RPMI7951 (cell line): ENCODE measurements at places on chromosomes 7 and 10. TPM values are rescaled to one million over a fixed set of nuclear protein-coding genes. Genes with fewer than 3 reads are reported as not detected.

DNA sequence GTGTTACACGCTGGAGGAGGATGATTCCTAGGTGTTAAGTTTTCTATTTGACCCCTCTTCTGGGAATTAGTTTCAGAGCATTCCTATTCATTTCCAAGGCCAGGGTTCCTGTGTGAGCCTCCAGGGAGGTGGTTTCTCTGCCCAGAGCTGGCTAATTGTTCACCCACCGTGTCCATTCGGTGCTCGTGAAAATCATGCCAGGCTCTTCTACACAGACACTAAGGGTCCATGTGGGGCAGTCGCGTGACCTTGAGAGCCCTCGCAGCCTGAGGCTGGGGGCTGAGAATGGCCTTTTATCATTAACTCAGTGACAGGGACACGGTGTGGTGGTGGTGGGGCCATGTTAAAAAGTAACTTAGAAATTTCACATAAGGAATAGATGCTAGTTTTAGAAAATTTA is 83.7 kb downstream of the EMX2 start:
- DNase-seq, result no peak

Gene SAP25
- 2.1 TPM in 1 of 2 replicates, not detected in the other for total RNA-seq

DNA sequence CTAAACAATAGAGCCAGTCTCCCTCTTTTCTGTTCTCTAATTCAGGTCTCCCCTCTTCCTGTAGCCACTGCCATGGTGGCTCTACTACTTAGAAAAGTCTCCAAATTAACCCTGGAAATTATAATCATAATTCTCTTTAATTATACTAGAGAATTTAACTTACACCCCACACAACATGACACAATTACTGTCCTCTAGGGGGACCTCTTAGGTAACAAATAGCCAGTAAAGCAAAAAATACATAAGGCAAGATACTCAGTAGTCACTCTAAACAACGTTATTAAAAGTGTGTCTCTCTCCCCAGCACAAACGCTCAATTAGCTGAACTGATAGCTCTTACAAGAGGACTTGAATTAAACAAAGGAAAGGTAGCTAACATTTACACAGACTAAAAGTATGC is 44.3 kb upstream of the ZNF107 start:
- DNase-seq, result no peak

GRCh38 chr7:149147752-149148653 is 750 bp downstream of the ZNF398 start:
- peak; percentile 60 for DNase-seq

Gene COBL
- total RNA-seq, result not detected in 2 replicates

DNA sequence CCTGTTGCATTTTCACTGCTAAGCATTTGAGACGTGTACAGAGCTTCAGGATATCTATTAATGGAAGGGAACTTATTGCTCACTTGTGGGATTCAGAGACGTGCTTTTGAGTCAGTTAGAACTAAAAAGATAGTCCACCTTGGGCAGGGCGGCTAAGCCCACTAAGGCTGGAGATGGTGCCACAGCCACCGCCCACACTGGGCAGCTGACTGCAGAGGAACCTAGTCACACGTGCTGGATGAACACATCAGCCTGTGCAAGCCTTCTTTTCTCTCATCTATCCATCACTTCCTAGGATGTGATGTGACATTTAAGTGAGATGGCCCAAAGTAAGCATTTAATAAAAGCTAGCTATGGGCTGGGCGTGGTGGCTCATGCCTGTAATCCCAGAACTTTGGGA is 78.0 kb downstream of the PTPRE start:
- no peak for DNase-seq

Gene SCART1
- 0.10 and 0.24 TPM in 2 replicates for total RNA-seq

Gene RARRES2
- total RNA-seq, result 1.4 TPM in 1 of 2 replicates, not detected in the other

Gene VSTM2A
- total RNA-seq, result 0.49 TPM in 1 of 2 replicates, not detected in the other

DNA sequence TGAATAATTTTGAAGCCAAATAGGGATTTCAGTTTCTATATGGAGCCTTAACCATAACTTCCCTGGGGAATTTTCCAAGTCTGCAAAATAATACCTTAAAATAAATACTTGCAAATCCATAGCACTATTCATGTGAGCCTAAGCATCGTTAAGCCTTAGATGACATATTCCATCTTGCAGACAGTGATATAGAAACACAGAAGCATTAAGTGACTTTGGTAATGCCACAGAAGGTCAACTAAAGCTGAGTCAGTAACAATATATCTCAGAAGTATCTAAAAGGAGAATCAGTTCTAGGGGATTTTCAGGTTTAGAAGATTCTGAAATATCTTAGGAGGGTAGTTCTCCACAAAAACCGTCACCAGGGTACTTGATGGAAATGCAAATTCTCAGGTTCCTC is 163.4 kb upstream of the COL1A2 start:
- no peak for DNase-seq

DNA sequence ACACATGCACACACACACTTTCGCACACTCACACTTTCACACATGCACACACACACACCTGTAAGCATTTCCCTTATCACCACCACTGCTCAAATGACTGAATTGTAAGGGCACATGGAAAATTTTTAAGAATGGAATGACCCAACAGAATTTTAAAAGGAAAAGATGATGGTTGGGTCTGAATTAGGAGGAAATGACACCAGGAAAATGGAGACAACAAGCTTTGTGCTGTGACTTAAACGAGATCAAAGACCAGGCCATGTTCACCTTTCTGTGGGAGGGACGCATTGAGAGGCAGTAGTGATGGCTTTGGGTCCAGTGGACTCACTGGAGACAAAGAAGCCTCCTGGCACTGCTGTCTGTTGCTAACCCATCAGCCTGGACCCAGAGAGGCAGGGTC is 16.7 kb upstream of the C10orf71 start:
- DNase-seq, result no peak

Gene LIPM
- total RNA-seq, result not detected in 2 replicates

DNA sequence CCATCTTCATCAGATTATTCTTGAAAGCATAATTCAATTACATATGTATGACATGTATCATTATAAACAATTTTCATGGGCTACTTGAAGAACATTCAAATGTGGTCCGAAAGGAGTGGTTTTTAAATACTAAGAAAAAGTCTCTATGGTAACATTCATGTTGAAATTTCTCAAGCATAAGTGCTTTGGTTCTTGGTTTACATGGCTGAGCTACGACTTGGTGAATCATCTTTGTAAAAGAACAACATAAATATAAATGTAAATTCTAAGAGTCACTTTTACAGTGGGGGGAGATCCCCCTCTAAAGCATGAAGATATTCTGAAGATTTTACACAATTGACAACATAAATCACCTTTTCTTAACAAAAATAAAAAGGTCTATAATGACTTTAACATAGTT is 118.6 kb downstream of the MAGI2 start:
- no peak for DNase-seq

DNA sequence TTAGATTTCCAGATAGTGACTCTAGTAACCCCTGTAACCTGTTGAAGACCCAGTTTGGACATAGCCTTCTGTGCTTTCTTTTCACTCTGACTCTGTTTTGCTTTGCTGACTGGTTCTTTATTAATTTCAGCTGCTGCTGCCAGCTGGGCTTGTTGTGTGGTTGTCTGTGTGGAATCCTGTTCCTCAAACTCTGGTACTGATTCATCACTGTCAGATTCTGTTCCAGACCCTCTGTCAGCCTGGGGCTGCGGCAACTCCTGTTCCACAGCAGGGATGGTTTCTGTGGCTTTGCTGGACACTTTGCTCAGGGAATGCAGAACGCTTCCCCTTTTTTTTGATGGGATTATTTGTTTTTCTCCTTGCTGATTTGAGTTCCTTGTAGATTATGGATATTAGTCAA is 104.9 kb downstream of the SEC23IP start:
- DNase-seq, result peak; percentile 12

GRCh38 chr7:65463184-65463583 is 89.5 kb downstream of the ZNF92 start:
- DNase-seq, result no peak

GRCh38 chr10:17232276-17232960 is 4.4 kb downstream of the VIM start:
- no peak for DNase-seq

- DNase-seq, result no peak
Measured at GRCh38 chr10:824497-824896, 107.0 kb downstream of the LARP4B start.

DNA sequence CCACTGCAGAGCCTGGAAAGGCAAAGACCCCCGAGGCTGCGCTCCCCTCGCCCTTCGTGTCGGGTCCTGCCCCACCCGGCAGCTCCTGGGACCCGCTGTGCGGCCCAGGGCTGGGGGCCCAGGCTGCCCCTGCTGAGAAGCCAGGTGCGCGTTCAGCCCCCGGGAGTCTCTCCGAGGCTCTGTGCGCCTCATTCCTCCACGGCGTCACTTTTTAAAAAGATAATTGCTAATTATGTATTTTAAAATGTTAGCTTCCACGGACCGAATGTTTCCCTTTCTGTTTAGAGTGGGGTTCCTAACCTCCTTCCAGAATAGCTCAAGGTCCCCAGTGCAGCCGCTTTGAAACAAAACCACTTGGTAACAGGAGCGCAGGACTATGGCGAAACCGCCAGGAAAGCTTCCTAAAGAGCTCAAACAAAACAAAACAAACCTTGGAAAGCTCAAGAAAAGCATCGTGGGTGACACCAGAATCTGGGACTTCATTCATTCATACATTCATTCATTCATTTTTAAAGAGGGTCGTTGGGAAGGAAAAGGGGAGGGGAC is 45.6 kb downstream of the PDIA4 start:
- peak; percentile 31 for DNase-seq

- no peak for DNase-seq
Measured at GRCh38 chr7:114939484-114940097, 17.7 kb downstream of the MDFIC start.
